ENCODE measurements at places on chromosomes 12 and 14.

DNA sequence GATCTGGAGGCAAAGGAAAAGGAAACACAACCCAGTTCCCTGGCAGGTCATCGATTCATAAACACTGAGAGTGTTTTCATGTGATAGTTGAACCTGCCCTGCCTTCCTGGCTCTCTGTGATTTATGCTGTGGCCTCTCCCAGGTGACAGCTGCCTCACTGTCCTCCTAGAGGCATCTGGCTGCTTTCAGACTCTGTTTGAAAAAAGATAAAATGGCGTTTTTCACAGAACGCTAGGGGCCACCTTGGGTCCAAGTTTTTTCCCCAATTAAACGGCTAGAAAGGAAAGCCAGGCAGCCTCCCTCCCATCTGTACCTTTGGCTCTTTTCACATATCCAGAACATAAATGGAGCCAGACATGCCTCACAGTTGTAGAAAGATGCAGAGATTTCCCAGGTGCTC, 252.6 kb upstream of the CCDC196 start:
- peak; percentile 47 for DNase-seq

DNA sequence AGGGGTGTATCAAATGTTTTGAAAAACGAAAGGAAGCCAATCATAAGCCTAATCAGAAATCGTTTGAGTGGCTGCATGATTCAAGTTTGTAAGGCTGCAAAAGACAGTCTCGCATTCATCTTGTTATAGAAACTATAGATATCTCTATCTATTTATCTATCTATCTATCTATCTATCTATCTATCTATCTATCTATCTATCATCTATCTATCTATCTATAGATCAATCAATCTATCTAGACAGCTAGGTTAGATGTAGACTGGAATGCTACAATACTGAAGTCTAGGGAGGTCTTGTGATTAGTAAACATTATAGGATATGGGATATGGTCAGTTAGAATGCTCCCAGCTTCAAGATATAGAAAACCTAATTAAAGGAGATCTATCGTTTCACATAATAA, 52.2 kb upstream of the BTG1 start:
- DNase-seq: no peak

- DNase-seq: no peak
Measured at GRCh38 chr12:96049101-96049500, 13.7 kb upstream of the LTA4H start.

GRCh38 chr12:65889144-65889880, 65.0 kb downstream of the HMGA2 start:
- no peak for DNase-seq

DNA sequence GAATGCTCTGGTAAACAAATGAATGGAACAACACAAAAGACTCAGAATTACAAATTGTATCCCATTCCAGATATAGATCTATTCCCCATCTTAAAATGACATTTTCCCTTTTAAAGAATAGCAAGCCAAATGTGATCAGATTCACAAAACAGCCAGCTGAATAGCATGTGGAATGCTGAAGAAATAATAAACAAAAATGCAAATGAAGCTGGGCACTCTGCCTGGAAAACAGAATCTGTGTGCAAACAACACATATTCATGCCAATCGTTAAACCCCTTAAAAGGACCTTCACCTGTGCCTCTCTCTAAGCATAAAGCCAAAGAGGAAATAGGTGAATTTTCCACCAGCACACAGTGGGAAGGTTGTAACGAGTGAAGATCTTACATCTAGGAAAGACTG, 67.9 kb upstream of the PDZRN4 start:
- DNase-seq: no peak

All from SK-N-DZ (cell line).